ENCODE measurements at places on chromosomes 7 and 10.

GRCh38 chr10:102352066-102352715 is 43.3 kb upstream of the NFKB2 start:
- DNase-seq = peak; percentile 53

DNA sequence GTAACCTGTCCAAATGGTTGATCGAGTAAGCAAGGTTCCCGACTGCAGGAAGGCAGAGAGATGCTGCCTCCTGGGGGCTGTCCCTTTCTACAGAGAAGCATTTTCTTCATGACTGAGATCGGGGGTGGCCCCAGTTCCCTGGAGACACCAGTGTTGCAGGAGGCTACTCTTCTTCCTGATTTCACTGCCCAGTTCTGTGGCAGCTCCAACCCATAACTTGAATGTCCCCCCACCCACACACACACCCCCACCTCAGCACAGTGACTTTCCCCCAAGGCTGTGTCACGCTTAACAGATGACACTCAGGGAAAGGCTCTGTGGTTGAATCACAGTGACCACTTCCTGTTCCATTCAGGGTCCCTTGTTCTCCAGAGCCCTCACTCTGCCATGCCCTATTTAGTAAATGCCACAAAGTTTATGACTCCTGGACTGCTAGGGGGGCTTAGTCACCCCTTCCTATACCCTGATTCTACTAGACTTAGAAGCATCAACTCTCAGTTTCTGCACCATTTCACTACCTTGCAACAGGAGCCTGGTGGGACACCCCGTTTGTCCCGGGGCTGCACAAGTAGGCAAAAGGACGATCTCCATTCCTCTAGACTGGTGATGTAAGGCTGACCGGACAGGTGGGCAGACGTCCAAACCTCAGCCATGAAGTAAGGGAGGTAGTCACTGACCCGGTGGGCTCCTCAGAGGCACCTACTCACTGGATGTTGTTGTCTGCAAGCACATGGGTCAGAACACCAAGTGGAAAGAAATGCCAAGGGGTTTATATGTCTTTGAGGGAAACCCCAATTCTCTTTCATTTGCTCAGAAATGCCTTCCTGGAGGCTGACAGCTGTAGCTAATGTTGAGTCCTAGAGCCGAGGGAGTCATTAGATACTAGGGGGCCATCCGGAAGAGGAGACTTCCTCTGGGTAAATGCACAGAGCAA is 31.3 kb upstream of the SMC3 start:
- no peak for DNase-seq

- no peak for DNase-seq
Measured at GRCh38 chr7:25521236-25521635, 292.9 kb upstream of the NPVF start.

GRCh38 chr10:110534571-110534970 is 32.9 kb upstream of the SMC3 start:
- DNase-seq = no peak

GRCh38 chr10:72186982-72187330 is 28.9 kb upstream of the ANAPC16 start:
- no peak for DNase-seq

GRCh38 chr10:121608469-121609190 is 10.4 kb upstream of the FGFR2 start:
- peak; percentile 43 for DNase-seq

GRCh38 chr7:22173685-22174573 is 183.0 kb downstream of the RAPGEF5 start:
- no peak for DNase-seq

GRCh38 chr7:47490501-47491265 is 91.2 kb downstream of the TNS3 start:
- no peak for DNase-seq

GRCh38 chr7:90994601-90995000 is 269.6 kb upstream of the FZD1 start:
- no peak for DNase-seq

DNA sequence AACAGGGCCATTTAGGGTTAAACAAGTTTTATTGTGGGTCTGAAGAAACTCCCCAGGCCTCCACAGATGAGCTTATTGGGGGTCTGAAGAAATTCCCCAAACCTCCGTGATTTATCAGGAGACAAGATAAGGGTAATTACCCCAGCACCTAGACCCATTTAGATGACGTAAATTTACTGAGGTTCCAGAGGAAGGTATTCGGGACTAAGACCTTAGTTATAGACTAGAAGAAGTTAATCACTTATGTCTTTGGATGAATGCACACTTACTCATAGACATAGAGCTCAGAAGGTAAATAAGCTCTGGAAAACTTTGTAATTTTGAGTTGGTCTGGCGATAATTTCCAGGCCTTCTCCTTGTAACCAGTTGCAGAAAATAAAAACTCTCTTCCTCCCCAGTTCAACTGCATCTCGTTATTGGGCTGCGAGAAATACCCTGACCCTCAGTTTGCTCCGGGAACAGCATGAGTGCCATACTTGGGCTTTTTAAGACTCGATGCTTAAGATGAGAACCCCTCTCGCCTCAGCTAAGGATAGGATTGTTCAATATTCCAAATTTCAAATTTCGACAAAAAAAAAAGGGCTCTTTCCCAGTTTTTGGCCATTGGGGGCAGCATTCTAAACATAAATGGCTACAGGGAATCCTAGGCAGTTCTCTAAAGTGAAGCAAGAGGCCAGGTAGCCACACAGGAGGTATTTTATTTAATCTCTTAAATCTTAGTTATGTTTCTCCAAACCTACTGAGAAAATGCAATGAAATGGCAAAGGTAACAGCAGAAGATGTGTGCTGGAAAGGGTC is 74.7 kb upstream of the PFKP start:
- DNase-seq = no peak

GRCh38 chr10:46019569-46020343 is 10.7 kb downstream of the NCOA4 start:
- no peak for DNase-seq

DNA sequence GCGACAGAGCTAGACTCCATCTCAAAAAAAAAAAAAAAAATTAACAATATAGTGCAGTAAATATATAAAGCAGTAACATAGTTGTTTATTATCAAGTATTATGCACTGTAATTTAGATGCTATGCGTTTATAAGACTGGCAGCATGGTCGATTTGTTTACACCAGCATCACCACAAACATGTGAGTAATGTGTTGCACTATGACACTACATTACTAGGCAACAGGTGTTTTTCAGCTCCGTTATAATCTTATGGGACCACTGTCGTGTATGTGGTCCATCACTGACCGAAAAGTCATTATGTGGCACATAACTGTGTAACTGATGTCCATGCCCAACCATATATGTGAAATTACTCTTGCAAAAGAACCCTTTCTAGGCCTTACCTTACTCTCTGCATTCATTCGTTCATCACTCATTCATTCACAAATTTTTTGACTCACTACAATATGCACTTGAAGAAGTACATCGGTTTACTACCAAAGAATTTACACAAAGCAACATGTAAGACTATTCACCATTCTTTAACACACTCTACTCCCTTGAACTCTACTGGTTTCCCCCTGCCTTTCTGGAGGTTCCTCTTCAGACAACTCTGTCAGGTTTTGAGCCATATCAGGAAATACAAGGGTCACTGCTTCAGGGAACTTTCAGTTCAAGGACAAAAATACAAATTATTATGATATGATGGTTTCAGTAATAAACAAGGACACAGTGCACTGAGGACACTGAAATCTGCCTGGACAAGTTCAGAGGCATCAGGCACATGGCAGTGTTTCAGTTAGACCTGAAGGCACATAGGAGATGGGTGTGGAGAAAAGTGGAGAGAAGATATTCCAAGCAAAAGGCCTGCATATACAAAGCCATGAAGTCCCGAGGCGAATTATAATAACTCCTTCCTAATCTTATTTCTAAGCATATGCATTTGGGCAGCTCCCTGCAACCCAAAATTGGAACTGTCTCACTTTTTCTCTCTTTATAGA is 17.4 kb downstream of the ITGB1 start:
- no peak for DNase-seq

- DNase-seq = no peak
Measured at GRCh38 chr7:103752995-103753394, 236.5 kb downstream of the RELN start.

GRCh38 chr10:124299696-124300095 is 119.0 kb downstream of the OAT start:
- DNase-seq = no peak

DNA sequence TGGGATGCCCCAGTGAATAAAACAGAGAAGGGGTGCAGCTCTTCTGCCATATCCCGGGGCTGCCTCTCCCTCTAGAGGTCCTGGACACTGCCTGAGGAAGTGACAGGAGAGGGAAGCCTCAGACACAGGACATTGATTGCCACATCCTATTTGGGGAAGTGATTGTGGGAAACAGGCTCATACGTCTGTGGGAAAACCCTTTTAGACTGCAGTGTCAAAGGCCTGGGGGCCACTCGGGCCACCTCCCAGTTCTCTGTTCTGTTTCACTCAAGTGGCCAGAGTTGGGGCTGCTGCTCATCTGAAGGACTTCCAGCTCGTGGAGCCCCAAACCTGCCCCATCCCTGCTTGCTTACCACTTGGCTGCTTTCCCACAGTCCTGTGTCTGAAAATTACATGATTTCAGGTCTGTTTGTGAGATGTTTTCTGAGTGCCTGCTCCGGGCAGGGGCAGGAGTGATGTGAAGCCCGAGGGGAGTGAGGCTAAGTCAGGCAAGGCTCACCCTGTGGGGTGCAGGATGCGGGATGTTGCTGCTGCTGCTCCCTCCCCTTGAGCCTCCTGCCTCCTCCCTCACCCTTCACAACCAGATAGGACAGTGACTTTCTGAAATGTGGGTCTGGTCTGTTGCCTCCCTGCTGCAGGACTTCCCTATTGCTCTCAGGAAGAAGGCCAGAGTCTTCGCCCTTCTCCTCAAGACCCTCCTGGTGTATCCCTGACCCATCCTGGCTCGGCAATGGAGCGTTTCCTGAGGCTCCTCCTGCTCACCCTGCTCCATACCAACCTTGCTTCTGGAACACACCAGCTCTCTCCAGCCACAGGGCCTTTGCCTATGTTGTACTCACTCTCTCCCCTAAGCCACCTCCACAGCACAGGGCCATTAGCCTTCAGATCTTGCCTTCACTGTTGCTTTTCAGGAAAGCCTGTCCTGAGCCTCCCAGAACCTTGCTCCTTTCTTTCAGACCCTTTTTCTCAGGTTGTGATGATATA is 58.4 kb downstream of the NEURL1 start:
- DNase-seq = no peak

- DNase-seq = no peak
Measured at GRCh38 chr7:78970440-78970916, 483.0 kb downstream of the MAGI2 start.

- no peak for DNase-seq
Measured at GRCh38 chr10:71727738-71728737, 8.5 kb upstream of the C10orf105 start.

GRCh38 chr10:30701451-30702173 is 72.1 kb upstream of the LYZL2 start:
- no peak for DNase-seq

GRCh38 chr10:79322616-79323543 is 24.4 kb upstream of the PPIF start:
- DNase-seq = no peak
